ENCODE measurements at places on chromosomes 12 and 14.

DNA sequence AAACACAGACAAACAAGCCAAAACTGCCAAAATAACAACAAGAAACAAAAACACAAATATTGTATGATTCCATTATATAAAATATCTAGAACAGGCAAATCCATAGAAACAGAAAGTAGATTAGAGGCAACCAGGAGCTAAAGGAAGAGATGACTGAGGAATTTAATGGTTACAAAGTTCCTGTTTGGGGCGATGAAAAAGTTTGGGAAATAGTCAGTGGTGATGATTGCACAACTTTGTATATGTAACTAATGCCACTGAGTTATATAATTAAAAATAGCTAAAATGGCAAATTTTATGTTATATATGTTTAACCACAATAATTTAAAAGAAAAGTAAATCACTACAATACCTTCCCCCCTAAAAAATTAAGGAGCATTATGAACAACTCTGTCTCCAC is 24.5 kb downstream of the GNPTAB start:
- DNase-seq: no peak

- no peak for DNase-seq
These were observed 63.4 kb downstream of the ITPR2 start for GRCh38 chr12:26769611-26770010.

- DNase-seq: no peak
These were observed 133.8 kb downstream of the BCAT1 start for GRCh38 chr12:24815114-24815423.

GRCh38 chr14:92626041-92626440 is 112.5 kb downstream of the RIN3 start:
- DNase-seq: no peak

- DNase-seq: no peak
These were observed 21.5 kb downstream of the ANAPC5 start for GRCh38 chr12:121330692-121331091.

GRCh38 chr14:57293866-57294837 is 25.4 kb downstream of the AP5M1 start:
- no peak for DNase-seq

DNA sequence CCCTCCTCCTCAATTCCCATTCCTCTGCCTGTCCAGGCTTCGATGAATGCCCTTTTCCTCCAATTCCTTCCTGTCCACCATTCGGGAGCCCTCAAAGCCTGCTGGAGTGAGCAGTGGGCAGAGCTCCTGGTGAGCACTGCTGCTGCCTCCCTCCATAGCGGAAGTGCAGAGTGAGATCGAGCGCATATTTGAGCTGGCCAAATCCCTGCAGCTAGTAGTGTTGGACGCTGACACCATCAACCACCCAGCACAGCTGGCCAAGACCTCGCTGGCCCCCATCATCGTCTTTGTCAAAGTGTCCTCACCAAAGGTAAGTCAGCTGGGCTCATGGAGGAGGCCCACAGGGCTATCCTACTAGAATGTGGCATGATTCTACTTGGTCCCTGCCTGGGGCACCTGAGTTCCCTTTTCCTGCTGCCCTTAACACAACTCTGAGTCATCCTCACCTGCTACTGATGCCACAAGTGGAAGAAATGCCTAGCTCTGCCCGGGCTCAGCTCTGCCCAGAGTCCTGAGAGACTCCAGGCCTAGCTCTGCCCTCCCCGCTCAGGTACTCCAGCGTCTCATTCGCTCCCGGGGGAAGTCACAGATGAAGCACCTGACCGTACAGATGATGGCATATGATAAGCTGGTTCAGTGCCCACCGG is 8.0 kb downstream of the CACNB3 start:
- no peak for DNase-seq

GRCh38 chr12:116880817-116881324 is 370 bp downstream of the HRK start:
- no peak for DNase-seq

DNA sequence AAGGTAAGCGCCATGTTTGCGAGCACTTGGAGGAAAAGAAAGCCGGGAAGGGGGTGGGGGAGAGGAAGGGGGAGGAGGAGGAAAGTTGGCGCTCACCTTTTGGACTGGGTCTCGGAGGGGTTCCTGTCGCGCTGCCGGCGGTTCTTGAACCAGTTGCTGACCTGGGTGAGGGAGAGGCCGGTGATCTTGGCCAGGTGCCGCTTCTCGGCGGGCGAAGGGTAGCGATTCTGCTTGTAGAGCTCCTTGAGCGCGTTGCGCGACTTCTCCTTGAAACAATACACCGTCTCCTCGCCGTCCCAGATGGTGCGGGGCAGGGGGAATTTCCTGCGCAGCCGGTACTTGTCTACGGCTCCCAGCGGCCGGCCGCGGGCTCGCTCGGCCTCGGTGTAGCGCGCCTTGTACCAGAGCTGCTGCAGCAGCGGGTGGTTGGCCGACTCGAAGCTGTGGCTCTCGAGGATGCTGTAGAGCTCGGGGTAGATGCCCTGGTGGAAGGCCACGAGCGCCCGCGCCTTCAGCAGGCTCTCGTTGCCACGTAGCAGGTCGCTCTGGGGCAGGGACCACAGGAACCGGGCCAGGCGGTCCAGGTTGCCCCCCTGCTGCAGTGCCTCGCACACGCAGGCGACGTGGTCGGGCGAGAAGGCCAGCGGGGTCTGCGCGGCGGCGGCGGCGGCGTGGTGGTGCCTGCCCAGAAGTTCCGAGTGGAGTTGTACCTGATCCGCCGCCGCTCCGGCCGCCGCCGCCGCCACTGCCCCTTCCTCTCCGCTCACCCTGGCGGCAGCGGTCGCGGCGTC is 840 bp downstream of the SIX4 start:
- no peak for DNase-seq

GRCh38 chr14:22263961-22264360 is 325.1 kb downstream of the DAD1 start:
- DNase-seq: no peak

DNA sequence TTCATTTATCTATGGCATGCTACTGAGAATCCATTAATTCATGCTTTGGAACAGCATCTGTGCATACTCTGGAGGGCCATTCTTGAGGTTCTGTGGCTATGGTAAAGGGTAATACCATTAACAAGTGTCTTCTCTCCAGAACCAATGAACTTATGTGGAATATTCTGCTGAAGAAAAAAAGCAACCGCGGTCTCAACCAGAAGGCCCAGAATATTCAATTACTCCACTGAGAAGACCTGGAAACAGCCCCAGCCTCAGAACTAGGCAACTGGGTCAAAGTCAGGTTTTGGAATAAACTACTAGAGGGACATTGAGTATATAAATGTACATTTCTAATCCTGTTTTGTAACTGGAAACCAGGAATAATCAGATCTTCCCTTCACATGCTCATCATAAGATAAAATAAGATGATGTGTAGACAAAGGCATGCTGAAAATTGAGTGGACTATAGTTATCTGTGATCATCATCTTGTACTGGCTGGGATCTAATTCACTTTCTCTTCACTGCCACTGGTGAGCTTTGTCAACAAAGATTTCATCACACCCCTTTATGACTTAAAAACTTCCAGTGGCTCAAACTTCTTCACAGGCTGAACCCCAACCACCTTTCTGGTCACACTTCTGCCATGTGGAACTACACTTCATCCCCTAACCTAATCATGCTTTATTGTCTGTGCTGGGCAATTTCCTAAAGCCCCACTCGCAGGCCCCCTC is 6.0 kb downstream of the SPTB start:
- DNase-seq: no peak

GRCh38 chr14:105945896-105946295 is 419.5 kb downstream of the TMEM121 start:
- DNase-seq: no peak

GRCh38 chr14:34710744-34711143 is 3.6 kb downstream of the CFL2 start:
- no peak for DNase-seq

DNA sequence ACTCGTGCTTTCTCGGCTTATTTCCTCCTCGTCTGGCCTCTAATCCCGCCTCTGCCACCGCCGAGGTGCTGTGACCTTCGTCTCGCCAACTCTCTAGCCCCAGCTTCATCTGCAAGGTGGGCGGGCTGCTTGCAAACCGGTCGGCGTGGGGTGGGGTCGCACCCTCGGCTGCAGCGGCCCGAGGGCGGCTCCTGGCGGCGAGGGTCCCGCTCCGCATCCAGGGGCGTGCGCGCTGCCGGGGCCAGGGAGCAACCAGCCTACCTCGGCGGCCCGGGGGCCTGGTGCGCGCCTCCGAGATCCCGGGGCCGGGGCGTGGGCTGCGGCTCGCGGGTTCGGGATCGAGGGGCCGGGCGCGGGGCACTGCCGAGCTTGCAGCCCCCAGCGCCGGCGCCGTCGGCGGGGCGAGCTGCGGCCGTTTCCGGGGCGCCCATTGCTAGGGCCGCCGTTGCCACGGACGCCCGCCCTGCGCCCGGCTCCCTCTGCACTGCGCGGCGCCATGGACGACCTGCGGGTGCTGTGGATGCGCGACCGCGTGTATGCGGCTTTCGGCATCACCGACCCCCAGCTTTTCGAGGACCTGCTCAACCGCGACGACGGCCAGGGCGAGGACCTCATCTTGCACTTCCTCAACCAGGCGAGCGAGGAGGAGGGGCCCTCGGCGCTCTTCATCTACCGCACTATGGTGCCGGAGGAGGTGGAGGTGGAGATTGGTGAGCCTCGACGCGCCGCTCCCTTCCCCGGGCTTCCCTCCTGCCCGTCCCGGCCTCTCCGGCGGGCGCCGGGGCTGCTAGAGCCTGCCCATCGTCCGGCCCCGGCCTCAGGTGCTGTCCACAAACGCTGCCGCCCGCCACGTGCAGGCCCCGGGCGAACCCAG is at the start of gene DNAH10:
Gene DNAH10, plus strand, starts transcription at position 461 of the 874 bp plus-strand sequence. Its CDS starts 36 bp downstream, at position 497.
- DNase-seq: peak; percentile 55

- no peak for DNase-seq
These were observed 67.2 kb upstream of the SYT1 start for GRCh38 chr12:78797196-78797931.

GRCh38 chr12:120264904-120265472 is 542 bp downstream of the PXN start:
- no peak for DNase-seq

DNA sequence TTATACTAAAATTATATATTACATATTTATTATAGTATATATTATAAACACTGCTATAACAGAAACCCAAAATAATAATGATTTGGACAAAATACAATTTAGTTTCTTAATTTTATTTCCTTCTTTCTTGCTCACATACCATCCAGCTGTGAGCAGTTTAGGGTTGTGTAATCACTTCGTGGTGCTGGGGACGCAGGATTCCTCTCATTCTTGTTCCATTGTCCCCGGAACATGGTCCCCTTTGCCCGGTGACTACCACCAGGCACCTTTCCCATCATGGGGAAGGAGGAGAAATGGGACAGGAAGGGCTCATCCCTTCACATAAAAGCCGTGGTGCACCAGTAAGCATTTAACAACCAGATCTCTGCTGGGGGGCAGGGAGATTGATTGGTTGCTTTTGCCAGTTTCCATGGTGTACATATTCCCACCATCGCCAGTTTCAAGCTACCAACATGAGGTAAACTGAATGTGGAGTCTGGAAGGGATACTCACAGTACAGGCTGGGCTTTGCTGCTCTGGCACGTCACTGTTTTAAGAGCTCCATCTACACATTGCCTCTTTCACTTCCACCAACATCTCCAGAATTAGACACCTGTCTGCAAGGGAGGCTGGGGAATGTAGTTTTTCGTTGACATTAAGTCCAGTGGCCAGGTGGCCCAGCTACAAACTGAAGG is 191.5 kb downstream of the TMEM132C start:
- DNase-seq: no peak

GRCh38 chr14:49306152-49306751 is 279.9 kb downstream of the RPS29 start:
- no peak for DNase-seq

DNA sequence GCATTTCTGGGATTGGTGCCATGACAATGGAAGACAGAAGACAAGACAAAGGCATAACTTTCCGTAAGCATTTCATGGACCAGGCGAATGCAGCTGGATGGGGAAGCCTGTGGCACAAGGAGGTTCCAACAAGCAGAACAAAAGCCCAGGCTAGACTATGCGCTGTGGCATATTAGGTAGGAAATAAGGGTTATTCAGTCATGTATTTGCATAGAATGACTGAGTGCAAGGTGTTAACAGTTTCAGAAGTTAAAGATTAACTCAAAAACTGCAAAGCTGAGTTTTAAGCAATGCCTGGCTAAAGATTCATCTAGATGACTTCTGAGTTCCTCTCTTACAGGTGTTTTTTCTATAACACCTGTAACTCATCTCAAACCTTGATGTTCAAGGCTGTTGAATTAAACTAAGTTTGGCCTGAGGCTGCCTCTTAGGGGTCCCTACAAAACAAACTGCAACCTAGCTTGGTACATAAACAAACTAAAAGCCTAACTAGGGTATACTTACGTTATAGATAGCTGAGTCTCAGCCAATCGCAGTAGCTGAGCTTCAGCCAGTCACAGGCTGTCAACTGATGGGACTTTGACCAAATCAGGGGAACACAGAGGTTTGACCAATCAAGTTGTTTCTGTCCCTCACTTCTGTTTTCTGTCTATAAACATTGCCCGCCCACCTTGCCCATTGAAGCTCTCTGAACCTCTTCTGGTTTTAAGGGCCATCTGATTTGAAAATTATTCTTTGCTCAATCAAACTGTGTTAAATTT is 52.2 kb upstream of the PLBD1 start:
- DNase-seq: no peak

- DNase-seq: no peak
These were observed 114.2 kb downstream of the DHRS2 start for GRCh38 chr14:23750357-23750756.

- DNase-seq: no peak
These were observed 693.4 kb downstream of the NOVA1 start for GRCh38 chr14:25904446-25904845.

DNA sequence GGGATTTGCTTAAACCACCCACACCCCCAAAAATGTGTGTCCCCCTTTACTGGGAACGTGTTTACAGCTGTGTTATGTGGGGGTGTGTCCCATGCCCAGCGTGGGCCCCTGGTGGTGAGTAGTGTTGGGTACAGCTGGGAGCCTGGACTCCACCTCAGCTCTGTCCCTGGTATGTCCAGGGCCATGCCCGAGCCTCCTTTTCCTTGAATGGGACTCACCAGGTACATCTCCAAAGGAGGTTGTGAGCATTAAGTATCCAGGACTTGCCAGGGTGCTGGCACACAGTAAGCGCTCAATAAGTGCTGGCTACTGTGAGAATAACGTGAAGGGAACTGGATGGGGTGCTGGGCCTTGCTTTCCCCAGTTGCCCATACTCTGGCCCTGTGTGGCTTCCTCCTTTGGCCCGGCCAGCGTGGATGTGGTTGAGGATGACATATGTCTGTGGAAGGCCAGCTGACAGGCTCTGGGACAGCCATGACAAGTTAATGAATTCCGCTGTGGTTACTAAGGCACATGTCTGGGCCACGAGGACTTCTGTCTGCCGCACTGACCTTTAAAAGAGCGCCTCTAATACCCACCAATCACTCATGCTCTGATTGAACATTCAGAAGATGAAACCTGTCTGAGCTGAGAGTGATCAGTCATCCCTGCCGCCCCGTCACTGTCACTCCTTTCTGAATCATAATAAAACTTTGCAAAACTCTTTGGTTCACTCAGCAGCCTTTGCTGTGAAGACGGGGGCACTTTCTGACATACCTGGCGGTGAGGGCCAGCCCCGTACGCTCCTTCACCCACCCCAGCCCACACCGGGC is 74.7 kb downstream of the DIO3 start:
- peak; percentile 47 for DNase-seq

- peak; percentile 27 for DNase-seq
These were observed 5.8 kb downstream of the CCNB1IP1 start for GRCh38 chr14:20327005-20327869.

GRCh38 chr14:34365309-34365915 is 96.6 kb downstream of the SPTSSA start:
- no peak for DNase-seq

- no peak for DNase-seq
These were observed 48.2 kb downstream of the SETD3 start for GRCh38 chr14:99432485-99432884.

GRCh38 chr12:113555226-113555625 is 83.6 kb upstream of the LHX5 start:
- no peak for DNase-seq

Data from stimulated activated CD4-positive, alpha-beta T cell treated with anti-CD3 and anti-CD28 coated beads, TNF-alpha, amount 100 ng/mL, for 24 hours (primary cell).